ENCODE measurements at places on chromosomes 5 and 9. TPM values are rescaled to one million over a fixed set of nuclear protein-coding genes. Genes with fewer than 3 reads are reported as not detected.

The KLHL3 gene
- total RNA-seq: 26.8 TPM

The FABP6 gene
- total RNA-seq: 0.50 TPM

The TLX3 gene
- not detected for total RNA-seq

The PCDHGA7 gene
- total RNA-seq: 1.1 TPM

The NRG2 gene
- 0.13 TPM for total RNA-seq

The REEP2 gene
- 17.4 TPM for total RNA-seq

DNA sequence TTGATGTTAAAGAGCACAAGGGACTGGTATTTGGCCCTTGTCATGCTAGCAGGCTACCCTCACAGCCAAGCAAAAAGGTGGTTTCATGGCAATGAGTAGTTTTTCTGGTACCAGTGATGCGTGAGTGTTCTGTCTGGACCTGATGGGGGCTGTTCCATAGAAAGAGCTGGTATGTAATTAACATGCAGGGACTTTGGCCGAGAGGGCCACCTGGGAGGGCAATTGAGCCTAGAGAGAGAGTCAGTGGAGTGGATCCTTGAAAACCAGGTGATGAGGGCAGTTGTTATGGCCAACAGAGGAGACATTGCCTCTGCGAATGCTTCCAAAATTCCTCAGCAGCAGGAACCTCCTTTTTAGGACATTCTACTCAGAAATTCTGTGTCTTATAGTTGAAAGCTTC lies 383.3 kb downstream of the PSAT1 start:
- DNase-seq: no peak

DNA sequence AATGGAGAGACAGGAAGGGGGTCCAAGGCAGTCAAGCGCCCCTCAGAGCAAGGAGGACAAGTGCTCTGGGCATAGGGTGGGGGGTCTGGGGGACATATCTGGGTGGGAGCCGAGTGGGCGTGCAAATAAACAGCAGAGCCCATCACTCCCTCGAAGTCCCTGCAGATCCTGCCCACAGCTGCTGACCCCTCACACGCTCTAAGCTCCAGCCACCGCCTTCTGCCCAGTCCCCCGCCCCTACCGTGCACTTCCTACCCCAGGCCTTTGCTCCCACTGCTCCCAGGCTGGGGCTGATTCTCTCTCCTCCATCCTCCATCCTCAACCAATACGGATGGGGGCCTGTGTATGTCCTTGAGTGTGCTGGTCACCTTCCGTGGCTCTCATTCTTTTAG lies 16.9 kb upstream of the ALDH1B1 start:
- no peak for DNase-seq

DNA sequence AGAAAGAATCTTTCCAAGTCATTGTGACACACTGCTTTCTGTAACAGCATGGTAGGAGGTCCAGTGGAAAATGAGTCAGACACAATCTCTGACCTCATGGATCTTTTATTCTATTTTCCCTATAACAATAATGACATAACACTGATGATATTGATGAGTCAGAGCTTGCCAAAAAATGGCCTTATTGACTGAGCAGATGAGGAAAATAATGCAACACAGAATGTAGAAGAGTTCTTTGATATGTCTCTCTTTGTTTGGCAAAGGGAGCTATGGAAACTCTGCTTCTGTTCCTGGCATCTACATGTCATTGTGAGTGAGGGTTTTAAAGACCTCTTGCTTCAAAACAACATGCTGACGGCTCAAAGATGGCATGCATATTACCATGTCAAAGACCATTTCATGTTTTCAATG lies 443.1 kb upstream of the ZNF608 start:
- DNase-seq: no peak

- DNase-seq: peak; percentile 87
These were observed 133.8 kb upstream of the SLC24A2 start for GRCh38 chr9:19922476-19923118.

GRCh38 chr5:165028356-165028755 lies 1522.9 kb downstream of the MAT2B start:
- no peak for DNase-seq

DNA sequence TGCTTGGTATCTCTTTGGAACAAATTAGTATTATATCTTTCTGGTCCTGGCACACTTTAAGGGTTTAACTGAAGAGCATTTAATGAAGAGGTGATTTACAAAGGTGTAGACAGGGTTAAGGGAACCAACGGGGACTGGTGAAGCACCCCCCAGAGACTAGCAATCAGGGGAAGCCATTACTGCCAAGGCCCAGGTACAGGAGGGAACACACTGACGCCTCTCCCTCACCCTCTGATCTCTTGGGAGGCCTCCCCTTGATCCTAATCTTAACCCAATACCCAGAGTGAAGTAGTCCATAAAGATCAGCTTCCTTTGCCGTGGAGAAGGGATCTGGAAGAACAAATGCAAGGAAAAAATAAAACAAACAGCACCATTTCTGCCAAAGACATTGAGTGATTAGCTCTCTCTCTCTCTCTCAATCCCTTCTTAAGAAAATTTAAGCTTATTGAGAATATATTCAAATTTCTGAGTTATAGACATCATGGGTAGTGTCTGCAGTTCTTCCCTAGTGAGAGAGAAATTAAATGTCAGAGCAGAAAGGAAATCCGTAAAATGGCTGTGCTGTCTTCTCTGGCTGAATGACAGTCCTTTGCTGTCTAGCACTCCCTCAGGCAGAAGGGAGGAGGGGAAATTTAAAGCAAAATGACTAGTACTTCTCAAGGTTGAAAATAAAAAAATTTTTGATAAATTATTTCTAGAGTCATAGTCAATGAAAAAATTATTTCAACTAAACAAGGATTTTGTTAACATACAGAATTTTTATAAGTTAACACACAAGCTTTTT lies 20.0 kb downstream of the F2R start:
- DNase-seq: no peak

DNA sequence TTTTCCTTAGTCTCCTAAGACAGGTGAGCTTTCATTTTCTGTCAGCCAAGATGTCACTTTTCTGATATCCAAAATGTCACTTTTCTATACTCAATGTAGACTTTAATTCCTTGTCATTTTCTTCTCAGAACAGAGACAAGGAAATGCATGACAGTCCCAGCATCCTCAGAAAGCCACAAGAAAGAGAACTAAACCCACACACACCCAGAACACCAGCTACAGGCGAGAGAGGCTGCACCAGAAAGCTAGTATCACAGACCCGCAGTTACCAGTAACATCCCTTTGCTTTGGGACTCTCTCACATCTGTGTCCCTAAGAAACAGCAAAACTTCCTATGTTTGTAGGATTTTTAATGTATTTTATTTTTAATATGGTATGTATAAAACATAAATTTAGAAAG lies 17.1 kb downstream of the TRMO start:
- no peak for DNase-seq

- DNase-seq: no peak
These were observed 95.3 kb upstream of the VLDLR start for GRCh38 chr9:2526071-2526828.

DNA sequence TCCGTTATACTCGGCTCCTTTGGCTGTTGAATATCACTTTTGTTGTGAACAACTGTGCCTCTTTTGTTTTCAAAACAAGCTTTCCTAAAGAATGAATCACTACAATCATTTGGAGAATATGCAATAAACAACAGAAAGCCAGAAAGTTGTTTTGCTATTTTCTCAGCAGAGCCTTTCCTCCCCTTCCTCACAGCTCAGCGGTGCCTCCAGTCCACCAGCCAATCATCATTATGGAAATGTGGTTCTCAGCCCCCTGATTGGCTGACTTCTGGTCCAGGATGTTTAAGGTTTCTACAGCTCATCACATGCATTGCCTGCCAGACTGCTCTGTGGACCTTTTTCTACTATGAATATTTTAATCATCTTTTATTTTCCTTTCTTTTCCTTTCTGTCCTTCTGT lies 9.1 kb upstream of the ZNF608 start:
- DNase-seq: no peak

- DNase-seq: no peak
These were observed 293.2 kb upstream of the WWC1 start for GRCh38 chr5:167998148-167998767.

DNA sequence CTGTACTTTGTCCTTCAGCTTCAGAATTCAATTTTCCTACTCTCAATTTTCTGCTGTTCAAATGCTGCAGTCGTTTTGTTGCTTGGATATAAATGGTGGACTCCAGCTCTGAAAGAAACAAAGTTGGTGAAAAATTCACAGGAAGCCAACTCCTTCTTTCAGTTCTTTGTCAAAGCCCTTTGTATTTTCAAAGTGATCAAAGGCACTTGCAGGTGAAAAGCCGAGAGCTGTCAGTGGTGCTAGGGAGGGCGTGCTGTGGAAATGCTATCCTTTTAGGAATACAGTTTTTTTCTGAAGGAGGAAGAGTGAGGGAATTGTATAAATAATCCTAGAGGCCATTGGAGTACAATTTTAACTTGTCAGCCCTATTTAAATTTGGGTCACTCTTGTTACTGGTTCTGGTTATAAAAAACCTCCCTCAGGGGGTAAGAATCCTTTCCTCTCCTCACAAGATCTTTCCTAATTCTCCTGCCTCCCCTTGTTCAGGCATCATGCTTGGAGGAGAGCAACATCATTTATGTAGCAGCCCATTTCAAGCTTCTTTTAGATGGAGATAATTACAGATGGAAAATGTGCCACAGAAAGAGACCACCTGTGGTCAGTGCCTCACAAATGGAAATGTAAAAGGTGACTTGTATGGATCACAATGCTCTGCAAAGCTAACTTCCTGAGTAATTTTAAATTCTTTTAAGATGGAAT lies 62.5 kb upstream of the GHR start:
- DNase-seq: peak; percentile 25

GRCh38 chr9:104969116-104969515 lies 41.2 kb upstream of the ABCA1 start:
- DNase-seq: peak; percentile 53

DNA sequence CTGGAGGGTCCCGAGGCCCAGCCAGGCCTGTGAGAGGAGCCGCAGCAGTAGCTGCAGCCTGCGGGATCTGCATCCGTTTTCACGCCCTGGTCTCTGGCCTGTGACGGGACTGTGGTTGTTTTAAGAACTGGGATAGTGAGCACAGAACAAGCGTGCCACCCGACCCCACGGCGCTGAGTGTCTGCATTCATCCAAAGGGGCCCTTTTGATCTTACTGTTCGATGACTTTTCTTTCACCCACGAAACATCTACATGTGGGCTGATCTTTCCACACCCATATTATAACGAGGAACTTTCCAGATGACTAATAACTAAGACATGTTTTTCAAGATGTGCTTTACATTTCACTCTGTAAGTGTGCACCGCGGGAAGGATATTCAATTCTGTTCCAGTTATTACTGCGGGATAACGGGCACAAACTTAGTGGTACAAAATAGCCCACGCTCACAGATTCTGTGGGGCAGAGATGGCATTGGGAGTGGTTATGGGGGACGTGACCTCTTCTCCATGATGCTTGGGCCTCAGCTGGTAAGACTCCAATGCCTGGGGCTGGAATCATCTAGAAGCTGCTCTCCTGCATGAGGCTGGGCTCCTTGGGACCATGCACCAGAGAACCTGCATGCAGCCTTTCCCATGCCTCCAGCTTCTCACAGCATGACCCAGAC lies 165.0 kb downstream of the SYK start:
- DNase-seq: no peak

- no peak for DNase-seq
These were observed 223.1 kb upstream of the DAP start for GRCh38 chr5:10984021-10984715.

DNA sequence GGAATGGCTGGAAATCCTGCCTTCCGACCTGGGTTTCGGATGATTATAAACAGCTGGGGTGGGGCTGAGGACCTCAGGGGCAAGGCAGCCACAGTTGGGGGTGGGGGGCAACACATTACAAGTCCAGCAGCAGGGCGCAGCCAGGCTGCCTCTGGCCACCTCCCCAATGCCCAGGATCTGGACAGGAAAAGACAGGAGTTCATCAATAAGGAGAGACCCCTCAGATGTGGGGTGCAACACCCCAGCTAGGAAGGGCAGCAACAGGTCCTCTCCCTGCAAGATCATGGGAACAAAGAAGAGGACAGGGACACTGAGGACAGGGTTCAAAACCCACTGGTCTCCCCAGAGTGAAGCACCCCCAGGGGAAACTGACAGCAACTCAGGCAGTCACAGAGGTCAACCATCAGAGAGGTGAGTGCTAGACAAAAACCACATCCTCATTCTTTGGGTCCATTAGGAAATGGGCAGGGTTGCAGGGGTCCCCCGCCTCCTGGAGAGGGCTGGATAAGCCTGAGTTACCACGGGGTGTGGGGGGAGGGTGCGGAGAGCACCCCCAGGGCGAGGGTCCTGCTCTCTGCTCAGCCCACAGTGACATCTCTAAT lies 33.5 kb downstream of the SEMA4D start:
- DNase-seq: no peak

- peak; percentile 81 for DNase-seq
These were observed 120.9 kb downstream of the WNK2 start for GRCh38 chr9:93304574-93305496.

- no peak for DNase-seq
These were observed 76.1 kb downstream of the KIF4B start for GRCh38 chr5:155089643-155090042.

- DNase-seq: no peak
These were observed 212.9 kb downstream of the MARCHF11 start for GRCh38 chr5:15966651-15967050.

GRCh38 chr5:98259595-98259994 lies 513.9 kb upstream of the RGMB start:
- DNase-seq: peak; percentile 3

GRCh38 chr9:112112941-112113681 lies 62.0 kb downstream of the SUSD1 start:
- peak; percentile 53 for DNase-seq

- no peak for DNase-seq
These were observed 12.8 kb upstream of the PRSS3 start for GRCh38 chr9:33782395-33783152.

DNA sequence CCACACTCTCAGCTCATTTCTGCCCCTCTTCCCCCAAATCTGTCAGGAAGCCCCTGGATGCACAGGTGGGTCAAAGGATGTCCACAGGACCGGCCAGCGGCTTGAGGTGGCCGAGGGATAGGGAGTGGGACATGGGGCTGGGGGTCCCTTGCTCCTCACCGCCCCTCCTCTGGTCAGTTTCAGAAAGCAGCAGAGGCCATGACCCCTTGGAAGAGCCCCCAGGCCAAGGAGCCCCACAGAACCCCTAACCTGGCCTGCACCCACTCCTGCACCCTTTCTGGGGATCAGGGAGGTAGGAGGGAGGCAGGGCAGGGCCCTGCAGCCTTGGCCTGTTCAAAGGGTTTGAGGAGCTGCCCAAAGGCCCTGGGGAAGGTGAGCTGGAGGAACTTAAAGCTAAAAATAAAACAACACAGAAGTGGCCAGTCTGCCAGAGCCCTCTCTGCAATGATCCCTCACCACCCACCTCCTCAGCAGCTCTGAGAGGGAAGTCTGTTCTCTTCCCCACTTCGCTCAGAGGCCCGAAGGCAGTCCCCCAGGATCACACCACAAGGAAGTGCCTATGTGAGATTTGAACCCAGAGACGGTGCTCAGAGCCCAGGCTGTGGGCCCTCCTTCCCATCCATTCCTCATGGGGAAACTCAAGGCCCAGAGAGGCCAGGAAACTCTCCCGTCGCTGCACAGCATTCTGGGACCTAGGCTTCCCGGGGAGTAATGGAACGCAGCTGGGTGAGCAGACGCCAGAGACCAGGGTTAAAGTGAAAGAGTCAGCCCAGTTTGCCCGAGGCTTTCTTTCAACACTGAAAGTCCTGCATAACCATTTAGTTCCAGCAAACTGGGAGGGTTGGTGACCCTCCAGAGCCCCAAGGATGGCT lies 910 bp downstream of the ENG start:
- no peak for DNase-seq
